ENCODE measurements at places on chromosomes 6 and 20.
A peak's percentile ranks its signal among the peaks of the same experiment; 100 is the strongest.

GRCh38 chr6:107638493-107638892 lies 148.6 kb downstream of the SOBP start:
- no peak for DNase-seq

- DNase-seq, result no peak
Measured at GRCh38 chr6:87671555-87672029, 30.4 kb downstream of the AKIRIN2 start.

DNA sequence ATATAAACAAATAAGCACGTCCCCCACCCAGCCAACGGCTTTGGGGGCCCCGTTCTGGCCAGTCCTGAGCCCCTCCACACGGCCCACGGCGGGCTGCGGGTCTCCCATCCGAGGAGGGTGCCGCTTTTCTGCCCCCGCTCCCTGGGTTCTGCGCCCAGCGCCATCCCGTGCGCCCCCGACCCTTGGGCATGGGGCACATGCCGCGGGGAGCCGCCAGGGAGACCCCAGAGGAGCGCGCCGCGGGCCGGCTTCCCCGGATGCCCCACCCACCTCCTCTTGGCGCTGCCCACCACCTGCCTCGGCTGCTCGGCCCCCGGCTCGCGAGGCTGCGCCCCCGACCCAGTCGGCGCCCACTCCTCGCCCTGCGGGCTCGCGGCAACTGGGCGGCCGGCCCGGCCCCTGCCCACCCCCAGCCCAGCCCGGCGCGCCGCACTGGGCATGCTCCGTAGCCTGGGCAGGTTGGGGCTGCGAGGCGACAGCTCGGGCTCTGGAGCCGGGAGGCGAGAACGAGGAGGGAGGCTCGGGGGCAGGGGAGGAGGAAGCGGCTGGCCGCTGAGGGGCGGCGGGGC lies 570 bp upstream of the PLCB4 start:
- DNase-seq, result no peak

- DNase-seq, result peak; percentile 7
Measured at GRCh38 chr6:169990095-169991030, 238.9 kb downstream of the ERMARD start.

- DNase-seq, result no peak
Measured at GRCh38 chr6:73107016-73107415, 118.3 kb downstream of the KHDC1L start.
